Activated CD4-positive, alpha-beta memory T cell treated with anti-CD3 and anti-CD28 coated beads, Interleukin-2, amount 10 ng/mL, durations not matched to agents 7 days and 5 days (primary cell): ENCODE measurements at places on chromosomes 11 and 22. TPM values are rescaled to one million over a fixed set of nuclear protein-coding genes. Genes with fewer than 3 reads are reported as not detected.

GNAZ gene
- total RNA-seq: 0.28 TPM

GRCh38 chr11:62390722-62391121 is 28.1 kb upstream of the SCGB1A1 start:
- no peak for DNase-seq

DNA sequence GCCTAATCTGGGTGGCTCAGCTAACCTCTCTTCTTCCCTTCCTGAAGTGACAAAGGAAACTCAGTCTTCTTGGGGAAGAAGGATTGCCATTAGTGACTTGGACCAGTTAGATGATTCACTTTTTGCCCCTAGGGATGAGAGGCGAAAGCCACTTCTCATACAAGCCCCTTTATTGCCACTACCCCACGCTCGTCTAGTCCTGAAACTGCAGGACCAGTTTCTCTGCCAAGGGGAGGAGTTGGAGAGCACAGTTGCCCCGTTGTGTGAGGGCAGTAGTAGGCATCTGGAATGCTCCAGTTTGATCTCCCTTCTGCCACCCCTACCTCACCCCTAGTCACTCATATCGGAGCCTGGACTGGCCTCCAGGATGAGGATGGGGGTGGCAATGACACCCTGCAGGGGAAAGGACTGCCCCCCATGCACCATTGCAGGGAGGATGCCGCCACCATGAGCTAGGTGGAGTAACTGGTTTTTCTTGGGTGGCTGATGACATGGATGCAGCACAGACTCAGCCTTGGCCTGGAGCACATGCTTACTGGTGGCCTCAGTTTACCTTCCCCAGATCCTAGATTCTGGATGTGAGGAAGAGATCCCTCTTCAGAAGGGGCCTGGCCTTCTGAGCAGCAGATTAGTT is 14.2 kb upstream of the UVRAG start:
- DNase-seq: no peak

- DNase-seq: no peak
Measured at GRCh38 chr22:48516571-48516970, 1311.1 kb downstream of the BRD1 start.

PRAME gene
- not detected for total RNA-seq

LRRC10B gene
- total RNA-seq: not detected

DAGLA gene
- 0.10 TPM for total RNA-seq
